ACHN (cell line): ENCODE measurements at places on chromosomes 5 and 9.

GRCh38 chr9:126459965-126460843 lies 133.6 kb downstream of the MVB12B start:
- no peak for DNase-seq

GRCh38 chr5:83364312-83365299 lies 106.9 kb upstream of the VCAN start:
- no peak for DNase-seq

DNA sequence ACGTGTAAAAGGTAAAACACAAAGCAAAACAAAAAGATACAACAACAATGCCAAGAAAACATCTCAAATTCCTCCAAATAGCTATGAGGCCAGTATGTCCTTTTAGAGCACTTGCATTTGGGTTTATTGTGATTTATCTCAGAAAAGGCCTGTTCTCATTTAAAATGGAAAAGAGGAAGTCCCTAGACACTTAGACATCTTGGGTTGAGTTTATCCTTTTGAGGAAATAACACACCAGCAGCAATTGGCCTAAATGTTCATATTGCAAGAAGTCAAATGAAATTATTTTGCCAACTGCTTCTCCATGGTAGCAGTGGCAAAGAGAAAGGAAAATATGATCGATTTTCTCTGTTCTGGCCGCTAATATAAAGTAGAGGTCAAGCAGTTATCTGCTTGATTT lies 43.6 kb upstream of the TRMT10B start:
- no peak for DNase-seq

- no peak for DNase-seq
Measured at GRCh38 chr5:3349704-3350565, 245.7 kb upstream of the IRX1 start.

GRCh38 chr5:617896-618295 lies 5.8 kb downstream of the CEP72 start:
- DNase-seq: no peak

GRCh38 chr9:110427497-110428104 lies 89.9 kb upstream of the TXNDC8 start:
- DNase-seq: peak; percentile 42

- DNase-seq: peak; percentile 16
Measured at GRCh38 chr5:138927979-138928378, 52.8 kb upstream of the LRRTM2 start.

GRCh38 chr9:16626577-16627130 lies 243.8 kb downstream of the BNC2 start:
- DNase-seq: peak; percentile 80

- peak; percentile 68 for DNase-seq
Measured at GRCh38 chr5:6711409-6712141, 1.7 kb upstream of the TENT4A start.

GRCh38 chr9:122349201-122349600 lies 21.6 kb upstream of the PTGS1 start:
- no peak for DNase-seq

DNA sequence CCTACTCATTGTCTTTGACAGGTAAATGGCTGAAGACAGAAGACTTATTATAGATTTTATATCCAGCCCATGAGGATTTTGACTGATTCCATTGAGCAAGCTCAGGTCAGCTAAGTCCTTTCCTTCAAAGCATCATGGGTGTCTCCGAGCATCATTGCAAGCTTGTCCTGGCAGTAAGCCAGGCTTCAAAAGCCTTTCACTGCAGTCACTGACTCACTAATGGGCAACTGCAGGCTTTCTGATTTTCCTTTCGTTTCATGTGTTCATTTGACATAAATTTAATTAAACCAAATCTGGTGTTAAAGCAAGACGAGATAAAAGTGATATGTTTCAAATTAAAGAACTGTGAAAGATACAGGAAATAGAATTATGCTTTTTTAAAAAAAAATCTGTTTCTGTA lies 426.2 kb downstream of the ANXA1 start:
- DNase-seq: no peak

GRCh38 chr5:83554686-83555085 lies 83.1 kb downstream of the VCAN start:
- DNase-seq: no peak

- DNase-seq: no peak
Measured at GRCh38 chr9:106889061-106889590, 26.2 kb downstream of the ZNF462 start.

GRCh38 chr5:74966141-74967026 lies 86.0 kb downstream of the GCNT4 start:
- no peak for DNase-seq

DNA sequence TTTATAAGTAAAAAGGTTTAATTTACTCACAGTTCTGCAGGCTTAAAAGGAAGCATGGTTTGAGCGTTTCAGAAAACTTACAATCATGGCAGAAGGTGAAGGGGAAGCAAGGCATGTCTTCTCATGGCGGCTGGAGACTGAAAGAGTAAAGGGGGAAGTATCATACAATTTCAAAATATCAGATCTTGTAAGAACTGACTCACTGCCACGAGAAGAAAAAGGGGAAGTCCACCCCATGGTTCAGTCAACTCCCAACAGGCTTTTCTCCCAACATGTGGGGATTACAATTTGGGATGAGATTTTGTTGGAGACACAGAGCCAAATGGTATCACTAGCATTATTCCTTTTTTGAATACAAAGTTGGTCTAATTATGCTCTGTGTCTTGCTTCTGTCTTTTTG lies 627.9 kb upstream of the ST8SIA4 start:
- no peak for DNase-seq

- DNase-seq: no peak
Measured at GRCh38 chr9:84748112-84748511, 78.6 kb downstream of the NTRK2 start.

GRCh38 chr5:137847687-137848086 lies 20.0 kb upstream of the MYOT start:
- DNase-seq: no peak

DNA sequence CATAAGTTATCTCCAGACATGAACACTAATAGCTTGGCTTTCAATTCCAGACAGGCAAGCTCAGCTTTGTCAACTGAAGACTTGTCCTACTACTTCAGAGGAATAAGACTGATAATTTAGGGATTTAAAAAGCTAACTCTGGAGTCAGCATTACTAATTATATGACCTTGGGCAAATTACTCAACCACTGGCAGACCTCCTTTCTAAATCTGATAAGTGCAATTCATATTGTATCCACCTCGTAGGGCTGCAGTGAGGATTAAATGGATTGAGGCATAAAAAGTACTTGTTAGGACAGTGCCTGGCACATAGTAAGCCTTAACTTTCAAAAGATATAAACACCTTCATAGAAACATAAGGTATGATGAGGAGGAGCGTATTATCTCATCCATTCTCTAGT lies 104.4 kb downstream of the KLHL3 start:
- DNase-seq: no peak

GRCh38 chr5:107408564-107408963 lies 262.2 kb downstream of the EFNA5 start:
- DNase-seq: no peak

DNA sequence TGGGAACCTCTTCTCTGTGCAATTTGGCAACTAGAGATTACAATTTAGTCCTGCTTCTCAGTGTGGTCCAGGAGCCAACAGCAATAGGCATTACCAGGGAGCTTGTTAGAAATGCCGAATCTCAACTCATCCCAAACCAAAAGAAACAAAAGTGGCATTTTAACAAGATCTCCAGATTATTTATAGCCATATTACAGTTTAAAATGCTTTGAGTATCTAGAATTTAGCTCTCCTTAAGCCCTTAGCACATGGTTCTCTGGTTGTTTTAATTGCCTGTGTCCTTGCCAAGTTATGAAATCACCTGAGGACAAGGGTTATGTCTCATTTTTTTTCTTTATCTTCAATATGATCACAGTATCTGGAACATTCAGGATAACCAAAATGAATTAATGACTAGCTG lies 51.6 kb upstream of the TAS2R1 start:
- DNase-seq: no peak

- no peak for DNase-seq
Measured at GRCh38 chr5:1668141-1668721, 131.4 kb downstream of the MRPL36 start.

DNA sequence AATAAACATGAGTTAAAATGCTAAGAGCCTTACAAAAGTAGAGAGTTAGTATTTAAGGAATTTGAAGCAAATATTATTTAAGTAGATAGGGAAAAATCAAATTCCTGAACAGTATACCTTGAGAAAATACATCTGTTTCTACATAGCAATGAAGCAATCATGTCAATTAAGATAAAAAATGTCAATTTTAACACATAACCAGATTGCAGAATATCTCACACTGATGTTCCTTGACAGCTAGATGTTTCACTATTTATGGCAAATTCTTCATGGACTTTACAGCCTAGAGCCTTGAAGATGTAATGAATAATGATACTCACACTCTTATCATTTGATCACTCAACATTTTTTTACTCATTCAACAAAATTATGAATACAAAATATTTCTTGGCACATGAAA lies 708.2 kb upstream of the PTPRD start:
- no peak for DNase-seq

- DNase-seq: no peak
Measured at GRCh38 chr9:137428841-137429545, 5.8 kb downstream of the NOXA1 start.

- DNase-seq: no peak
Measured at GRCh38 chr9:81455462-81456219, 233.7 kb downstream of the TLE1 start.

DNA sequence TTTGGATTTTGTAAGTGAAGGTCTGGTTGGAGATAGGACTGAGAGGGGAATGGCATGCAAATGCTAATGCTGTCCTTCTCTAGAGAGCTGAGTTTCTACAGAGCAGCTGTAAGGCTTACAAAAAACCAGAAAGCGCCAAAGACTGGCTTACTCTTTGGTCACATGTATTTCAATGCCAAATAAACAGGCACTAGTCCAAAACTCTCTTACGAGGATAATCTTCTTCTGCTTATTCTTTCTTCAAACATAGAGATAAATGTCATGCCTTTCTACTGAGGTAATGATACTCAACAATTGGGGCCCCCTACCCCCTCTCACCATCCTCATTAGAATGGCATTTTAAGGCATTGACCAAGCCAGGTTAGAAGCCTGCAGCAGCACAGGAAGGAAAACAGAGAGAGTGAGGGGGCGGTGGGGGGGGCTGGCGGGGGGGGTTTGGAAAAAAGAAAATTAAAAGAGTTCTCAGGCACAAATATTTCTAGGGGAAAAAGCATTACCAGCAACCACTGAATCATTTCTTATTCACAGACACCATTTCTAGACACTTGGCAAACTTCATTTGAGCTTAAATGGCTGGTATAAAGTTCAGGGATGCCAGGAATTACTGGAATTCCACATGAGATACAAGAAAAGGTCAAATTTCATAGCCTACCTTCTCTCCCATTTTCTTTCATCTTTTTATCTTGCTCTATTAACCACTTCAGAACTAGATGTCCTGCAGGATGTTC lies 34.0 kb downstream of the PUM3 start:
- peak; percentile 91 for DNase-seq

GRCh38 chr9:121783111-121783510 lies 131.7 kb downstream of the DAB2IP start:
- no peak for DNase-seq

DNA sequence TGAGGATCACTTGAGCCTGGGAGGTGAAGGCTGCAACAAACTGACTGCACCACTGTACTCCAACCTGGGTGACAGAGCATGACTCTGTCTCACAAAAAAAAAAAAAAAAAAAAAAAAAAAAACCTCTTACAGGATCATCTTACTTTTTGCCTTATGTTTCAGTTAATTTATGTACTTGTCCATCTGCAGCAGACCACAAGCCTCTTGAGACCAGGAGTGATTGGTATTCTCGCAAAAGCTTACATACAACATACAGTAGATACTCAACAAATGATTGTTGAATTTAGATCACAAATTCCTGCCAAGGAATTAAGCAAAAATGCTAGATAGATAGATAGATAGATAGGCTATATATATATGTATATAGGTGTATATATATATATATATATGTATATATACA lies 12.4 kb downstream of the CEMIP2 start:
- no peak for DNase-seq

DNA sequence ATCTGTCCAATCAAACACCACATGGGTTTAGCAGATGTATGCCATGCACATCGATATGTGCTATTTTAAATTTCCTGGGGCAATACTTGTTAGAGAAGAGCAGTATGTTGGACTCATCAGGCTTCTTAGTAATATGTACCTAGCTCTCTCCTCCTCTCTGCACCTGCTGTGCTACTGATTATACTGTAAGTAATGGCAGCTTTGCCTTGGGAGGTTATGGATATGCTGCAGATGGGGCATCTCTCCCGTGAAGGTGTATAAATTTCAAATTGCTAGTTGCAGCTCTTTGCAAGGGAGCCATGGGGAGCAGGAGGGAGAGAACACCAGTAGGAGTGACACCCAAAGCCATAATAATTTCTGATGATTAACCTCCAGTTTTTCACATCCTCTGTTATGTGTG lies 101.5 kb downstream of the SPATA31D1 start:
- DNase-seq: no peak

GRCh38 chr9:110156902-110157301 lies 51.1 kb downstream of the C9orf152 start:
- DNase-seq: no peak

- DNase-seq: peak; percentile 52
Measured at GRCh38 chr9:14212077-14212476, 101.9 kb downstream of the NFIB start.

DNA sequence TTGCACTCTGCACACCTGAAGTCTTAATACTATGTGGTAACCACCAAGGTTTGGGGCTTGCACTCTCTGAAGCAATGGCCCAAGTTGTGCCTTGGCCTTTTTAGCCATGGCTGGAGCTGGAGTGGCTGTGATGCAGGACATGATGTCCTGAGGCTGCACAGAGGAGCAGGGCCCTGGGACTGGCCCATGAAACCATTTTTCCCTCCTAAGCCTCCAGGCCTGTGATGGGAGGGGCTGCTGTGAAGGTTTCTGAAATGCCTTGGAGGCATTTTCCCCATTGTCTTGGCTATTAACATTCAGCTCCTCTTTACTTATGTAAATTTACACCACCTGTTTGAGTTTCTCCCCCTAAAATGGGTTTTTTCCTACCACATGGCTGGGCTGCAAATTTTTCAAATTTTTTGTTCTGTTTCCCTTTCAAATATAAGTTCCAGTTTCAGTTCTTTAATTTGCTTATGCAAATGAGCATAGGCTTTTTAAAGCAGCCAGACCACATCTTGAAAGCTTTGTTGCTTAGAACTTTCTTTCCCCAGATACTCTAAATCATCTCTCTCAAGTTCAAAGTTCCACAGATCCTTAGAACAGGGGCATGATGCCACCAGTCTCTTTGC lies 237.4 kb upstream of the DMAC1 start:
- DNase-seq: no peak

- no peak for DNase-seq
Measured at GRCh38 chr5:72020161-72020983, 86.9 kb upstream of the MAP1B start.

DNA sequence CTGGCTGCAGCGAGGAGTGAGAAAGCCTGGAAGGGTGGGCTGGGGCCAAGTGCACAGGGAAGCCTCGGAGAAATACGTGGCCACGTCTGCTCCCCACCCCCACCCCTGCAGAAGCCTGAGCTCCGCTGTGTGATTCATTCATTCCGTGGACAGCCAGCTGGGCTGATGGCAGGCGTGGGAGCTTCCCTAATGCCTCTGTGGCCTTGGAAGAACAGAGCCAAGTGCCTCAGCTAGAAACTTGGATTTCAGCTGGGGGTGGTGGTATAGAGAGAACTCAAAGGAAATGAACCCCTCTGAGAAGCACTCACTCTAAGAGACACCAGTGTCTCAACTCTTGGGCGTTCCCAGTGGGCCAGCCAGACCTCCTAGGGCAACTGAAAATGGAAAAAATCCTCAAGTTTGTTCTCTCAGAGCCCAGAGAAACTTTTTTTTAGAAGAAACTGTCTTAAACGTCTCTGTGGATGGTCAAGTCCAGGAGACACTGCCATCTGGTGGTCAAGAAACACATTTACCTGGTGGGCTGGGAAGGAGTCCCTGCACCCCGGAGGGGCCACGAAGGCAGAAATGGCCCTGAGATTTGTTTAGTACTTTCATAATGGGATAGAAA lies 18.0 kb downstream of the ATOX1 start:
- peak; percentile 85 for DNase-seq
